ENCODE measurements at places on chromosomes 7 and 10.

- DNase-seq = peak; percentile 61
Observed at GRCh38 chr7:107996072-107996882, 6.7 kb downstream of the LAMB1 start.

- DNase-seq = no peak
Observed at GRCh38 chr7:149279111-149279743, 17.2 kb downstream of the ZNF783 start.

DNA sequence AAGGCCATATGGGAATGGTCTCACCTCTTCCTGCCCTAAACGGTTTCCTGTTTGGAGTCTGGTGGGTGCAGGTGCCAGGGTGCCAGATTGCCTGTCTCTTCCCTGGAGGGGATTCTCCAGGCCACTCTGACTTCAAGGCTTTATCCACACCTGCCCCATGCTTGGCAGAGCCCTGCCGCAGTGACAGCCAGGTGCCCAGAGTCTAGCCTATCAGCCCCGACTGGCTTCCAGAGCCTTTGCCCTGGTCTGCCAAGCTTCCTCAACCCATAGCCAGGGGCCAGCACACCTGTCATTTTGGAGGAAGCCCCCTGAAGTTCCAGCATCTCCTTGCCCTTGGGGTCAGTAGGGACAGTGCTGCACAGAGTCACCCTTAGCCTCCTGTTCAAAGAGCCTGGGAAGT lies 21.6 kb downstream of the TBATA start:
- DNase-seq = no peak

DNA sequence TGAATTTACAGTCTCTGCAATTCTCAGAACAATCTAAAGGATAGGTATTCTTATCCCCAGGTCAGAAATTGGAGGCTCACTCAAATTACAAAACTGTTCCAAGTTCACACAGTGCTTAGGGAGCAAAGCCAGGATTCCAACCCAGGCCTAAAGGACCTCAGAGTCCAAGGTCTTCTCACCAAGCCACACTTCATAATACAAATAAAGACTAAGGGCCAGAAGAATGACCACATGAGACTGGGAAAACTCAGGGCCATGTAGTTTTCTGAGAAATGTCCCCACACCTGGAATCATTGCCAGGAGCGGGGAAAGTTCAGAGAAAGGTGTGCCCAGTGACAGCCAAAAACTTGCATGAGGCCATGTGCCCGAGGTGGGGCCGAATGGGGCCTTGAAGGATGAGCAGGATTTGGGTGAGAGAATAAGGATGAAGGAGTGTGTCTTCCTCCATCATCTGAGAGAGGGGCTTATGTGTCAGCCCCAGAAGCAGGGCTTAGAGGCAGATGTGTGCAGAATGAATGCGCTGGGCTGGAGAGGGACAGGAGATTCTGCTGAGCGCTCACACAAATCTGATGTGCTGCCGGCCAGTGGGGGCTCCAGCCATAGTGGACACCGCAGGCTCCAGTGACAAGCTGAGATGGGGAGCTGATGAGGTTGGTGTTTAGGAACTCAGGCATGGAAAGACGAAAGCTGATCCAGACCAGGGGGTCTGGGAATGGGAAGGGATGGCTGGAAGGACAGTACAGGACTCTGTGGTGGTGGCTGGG lies 35.9 kb downstream of the BLNK start:
- no peak for DNase-seq

- DNase-seq = peak; percentile 71
Observed at GRCh38 chr10:115355162-115355760, 262.1 kb downstream of the ATRNL1 start.

DNA sequence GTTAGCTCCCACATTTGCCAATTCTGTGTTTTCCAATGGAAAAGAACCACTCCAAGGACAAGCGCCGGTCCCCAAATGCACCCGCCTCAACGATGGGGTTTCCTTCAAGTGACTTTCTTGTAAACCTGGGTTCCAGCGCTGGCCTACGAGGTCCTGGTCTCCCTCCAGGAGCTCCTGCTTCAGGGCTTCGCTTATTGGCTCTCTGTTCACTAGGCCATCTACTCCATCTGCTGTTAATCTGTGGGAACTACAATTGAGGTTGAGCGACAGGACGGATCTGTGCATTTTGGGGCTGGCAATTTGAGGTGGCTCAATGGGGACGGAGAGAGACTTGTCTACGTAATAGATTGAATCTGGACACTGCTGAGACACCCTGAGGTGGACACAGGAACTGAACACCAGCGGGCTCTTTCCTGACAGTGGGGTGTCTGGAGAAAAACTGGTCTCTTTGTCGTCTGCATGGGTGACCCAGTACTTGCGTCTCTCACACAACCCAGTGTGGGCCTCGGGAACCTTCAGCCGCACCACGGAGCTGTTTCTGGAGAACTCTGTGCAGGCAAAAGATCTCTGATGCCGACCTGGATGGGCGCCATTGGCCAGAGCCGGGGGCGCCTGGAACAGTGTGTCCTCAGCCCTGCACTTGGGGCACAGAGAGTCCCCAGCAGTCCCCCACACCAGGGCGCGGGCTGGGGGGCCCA lies 115.9 kb upstream of the ADAM12 start:
- DNase-seq = peak; percentile 76

DNA sequence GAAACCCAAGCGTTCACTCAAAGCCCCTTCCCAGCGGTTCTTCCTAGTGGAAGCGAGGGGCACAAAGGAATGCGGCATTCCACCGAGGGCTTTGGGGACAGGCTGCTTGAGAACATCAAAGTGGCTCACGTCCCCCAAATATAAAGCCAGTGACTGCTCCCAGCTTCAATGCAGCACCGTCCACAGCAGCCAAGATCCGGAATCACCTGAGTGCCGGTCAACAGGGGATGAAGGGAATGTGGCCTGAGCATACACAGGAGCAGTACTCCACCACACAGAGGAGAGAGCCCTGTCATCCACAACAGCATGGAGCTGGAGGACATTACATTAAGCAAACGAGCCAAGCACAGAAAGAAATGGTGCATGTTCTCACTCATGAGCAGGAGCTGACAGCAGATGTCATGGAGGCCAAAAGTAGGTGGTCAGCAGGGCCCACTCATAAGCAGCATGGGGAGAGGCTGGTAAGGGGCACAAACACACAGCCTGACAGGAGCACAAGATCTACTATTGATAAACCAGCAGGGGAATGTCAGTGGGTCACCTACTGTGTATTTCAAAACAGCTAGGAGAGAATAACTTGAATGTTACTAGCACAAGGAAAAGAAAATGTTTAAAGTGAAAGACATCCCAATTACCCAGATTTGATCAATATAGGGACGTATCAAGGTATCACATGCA lies 79.5 kb downstream of the DIP2C start:
- DNase-seq = no peak

GRCh38 chr7:30349170-30349569 lies 64.8 kb downstream of the ZNRF2 start:
- no peak for DNase-seq

- DNase-seq = peak; percentile 86
Observed at GRCh38 chr7:130281260-130281659, 11.7 kb upstream of the CPA4 start.

DNA sequence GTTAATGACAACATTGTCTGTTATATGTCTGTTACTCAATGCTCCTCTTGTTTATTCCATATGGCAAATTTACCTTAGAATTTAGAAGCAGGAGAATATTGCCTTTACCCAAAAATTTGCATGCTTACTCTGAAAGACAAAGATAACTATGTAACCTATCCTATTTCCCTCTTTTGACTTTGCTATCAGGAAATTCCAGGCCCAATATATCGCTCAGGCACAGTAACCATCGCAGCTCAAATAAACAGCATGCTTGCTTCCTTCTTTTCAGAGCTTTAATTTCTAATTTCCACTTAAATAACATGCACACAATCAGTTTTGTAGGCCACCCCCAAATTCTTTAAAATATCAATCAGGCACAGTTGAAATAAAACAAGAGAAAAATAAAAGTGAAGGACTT lies 57.8 kb downstream of the EBLN1 start:
- DNase-seq = no peak

GRCh38 chr7:149398195-149398820 lies 62.6 kb downstream of the ZNF777 start:
- DNase-seq = no peak

- no peak for DNase-seq
Observed at GRCh38 chr10:49332768-49333167, 33.8 kb downstream of the C10orf71 start.

GRCh38 chr7:112144284-112145059 lies 61.7 kb downstream of the DOCK4 start:
- peak; percentile 29 for DNase-seq

GRCh38 chr7:5234852-5235831 lies 45.1 kb downstream of the WIPI2 start:
- DNase-seq = peak; percentile 32

- peak; percentile 62 for DNase-seq
Observed at GRCh38 chr7:120539321-120539720, 266.3 kb downstream of the KCND2 start.

- DNase-seq = no peak
Observed at GRCh38 chr10:73914036-73914435, 3.1 kb downstream of the PLAU start.

DNA sequence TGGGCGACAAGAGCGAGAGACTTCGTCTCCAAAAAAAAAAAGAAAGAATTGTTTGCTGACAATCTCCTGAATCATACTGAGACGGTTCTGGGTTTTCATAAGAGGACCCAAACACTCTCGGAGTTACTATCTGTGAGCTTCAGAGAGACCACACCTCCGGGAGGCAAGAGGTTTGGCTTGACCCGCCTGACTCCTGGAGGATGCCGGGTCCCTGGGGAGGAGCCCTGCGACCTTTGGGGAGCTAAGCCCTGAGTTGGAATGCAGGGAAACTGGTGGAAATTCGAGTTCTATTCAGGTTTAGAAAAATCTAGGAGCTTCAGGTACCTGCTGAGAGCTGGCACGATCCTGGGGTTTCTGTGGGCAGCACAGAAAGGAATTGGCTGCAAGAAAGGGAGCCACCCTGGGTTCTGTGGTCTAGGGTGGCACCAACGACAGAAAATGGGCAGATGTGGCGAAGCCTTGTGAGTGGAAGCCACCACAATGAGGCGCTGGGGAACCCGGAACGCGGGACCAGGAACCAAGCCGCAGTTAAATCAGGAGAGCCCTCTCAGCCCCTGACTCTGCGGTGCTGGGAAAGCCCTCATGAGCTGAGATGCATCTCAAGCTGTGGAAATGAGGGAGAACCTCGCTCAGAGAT lies 21.9 kb upstream of the GATAD1 start:
- no peak for DNase-seq

DNA sequence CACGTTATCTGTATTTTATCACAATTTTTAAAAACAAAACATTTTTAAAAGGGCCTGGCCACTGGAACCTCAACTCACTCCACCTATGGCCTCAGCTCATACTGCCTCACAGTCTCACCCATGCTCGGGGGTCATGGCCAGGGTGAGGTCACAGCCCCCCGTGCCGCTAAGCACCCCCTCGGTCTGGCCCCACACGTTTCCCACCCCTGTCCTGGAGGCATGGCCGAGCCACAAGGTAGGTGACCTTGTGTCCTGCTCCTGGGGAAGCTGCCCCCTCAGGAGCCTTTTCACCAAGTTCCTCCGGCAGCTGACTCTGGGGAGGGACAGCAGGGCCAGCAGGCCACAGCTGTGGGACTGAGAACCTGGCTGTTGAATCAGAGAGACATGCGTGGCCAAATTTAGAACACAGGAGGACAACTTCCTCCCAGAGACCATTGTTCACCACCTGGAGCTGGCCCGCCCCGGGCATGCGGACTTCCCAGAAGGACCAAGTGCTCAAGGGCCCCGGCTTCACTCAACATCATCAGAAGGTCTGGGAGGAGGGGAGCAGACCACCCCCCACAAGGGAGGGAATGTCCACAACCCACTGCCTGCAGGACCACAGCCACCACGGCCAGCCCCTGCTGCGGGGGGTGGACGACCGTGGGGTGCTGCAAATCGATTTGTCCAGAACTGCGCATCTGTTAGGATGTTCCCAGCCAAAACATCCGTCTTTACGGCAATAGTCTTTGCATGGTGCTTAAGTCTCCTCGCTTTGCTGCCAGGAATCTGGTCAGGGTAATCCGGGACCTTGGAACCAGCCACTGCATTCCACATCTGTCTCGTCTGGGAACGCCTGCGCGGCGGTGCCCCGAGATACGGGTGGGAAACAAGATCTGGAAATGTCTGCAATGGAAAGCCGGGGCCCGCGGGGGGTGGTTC lies 48.6 kb upstream of the PDGFA start:
- peak; percentile 6 for DNase-seq

- DNase-seq = no peak
Observed at GRCh38 chr10:69792341-69792740, 9.4 kb upstream of the COL13A1 start.

- DNase-seq = peak; percentile 55
Observed at GRCh38 chr7:11648980-11649379, 183.0 kb downstream of the THSD7A start.

DNA sequence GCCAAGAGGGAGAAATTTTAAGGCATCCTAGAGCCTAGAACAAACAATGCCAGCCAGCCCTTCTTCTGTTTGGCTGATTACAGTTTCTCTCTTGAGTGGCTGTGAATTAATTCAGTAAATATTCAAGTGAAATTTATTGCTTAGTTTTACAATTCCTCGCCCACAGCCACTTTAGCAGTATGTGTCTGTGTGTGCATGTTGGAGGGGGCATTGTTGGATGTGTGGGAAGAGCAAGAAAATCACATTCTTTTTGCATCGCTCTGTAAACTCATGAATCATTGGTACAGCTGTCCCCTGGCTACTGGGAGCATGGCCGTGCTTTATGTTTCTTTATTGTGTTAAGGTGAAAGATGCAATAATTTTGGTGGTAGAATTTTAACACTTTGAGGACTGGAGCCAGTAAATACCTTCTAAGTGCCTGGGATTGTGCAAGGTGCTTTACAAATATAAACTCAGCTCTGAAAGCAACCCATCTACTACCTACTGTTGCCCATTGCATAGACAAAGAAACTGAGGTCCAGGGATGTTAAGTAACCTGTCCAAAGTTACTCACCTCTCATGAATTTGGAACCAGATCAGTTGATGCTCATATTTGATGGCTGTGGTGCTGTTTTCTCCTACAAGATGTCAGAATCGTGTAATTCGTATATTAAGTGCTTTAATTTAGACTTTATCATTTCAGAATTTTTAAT lies 89.9 kb upstream of the BTBD16 start:
- DNase-seq = peak; percentile 65

DNA sequence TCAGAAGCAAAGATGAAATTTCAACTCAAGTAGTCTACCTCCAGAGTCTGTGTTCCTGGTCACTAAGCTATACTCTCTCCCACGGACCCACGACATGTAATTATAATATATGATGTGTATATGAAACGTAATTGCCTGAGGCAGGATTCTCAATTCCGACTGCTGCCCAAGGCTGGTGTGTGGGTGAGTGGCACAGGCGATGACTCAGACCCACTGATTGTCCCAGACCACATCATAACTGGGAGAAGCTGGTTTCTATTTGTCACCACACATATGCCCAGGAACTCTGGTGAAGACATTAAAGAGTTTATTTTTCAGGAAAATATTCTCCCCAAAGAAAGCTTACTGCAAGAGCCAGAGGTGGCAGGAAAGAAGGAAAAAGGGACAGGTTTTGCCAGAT lies 219.3 kb downstream of the JAZF1 start:
- peak; percentile 54 for DNase-seq

- peak; percentile 98 for DNase-seq
Observed at GRCh38 chr7:73715648-73716317, 3.7 kb downstream of the STX1A start.
